ENCODE measurements at places on chromosomes 16 and 17. TPM values are rescaled to one million over a fixed set of nuclear protein-coding genes. Genes with fewer than 3 reads are reported as not detected.

GRCh38 chr17:19426631-19427030 lies 15.6 kb downstream of the RNF112 start:
- DNase-seq = no peak

DNA sequence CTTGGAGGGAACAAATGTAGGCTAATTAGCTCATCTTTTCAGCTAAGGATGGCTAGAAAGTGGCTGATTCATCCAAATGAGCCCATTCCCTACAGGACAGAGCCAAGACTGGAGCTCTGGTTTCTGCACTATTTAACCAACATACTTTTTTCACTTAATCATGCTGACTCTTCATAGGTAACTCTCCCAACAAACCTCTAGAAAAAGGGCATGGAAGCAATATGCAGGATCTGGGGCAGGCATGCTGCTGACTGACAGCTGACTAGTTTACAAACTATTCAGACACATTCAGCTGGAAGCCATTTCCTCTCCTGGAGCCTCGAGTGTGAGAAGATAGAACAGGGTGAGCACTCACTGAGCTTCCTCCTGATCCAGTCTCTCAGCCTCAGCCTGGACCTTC lies 6.2 kb downstream of the BECN1 start:
- DNase-seq = no peak

GRCh38 chr16:69114346-69114975 lies 9.0 kb downstream of the HAS3 start:
- DNase-seq = no peak

- no peak for DNase-seq
These were observed 88.4 kb downstream of the USP32 start for GRCh38 chr17:60303406-60304099.

DNA sequence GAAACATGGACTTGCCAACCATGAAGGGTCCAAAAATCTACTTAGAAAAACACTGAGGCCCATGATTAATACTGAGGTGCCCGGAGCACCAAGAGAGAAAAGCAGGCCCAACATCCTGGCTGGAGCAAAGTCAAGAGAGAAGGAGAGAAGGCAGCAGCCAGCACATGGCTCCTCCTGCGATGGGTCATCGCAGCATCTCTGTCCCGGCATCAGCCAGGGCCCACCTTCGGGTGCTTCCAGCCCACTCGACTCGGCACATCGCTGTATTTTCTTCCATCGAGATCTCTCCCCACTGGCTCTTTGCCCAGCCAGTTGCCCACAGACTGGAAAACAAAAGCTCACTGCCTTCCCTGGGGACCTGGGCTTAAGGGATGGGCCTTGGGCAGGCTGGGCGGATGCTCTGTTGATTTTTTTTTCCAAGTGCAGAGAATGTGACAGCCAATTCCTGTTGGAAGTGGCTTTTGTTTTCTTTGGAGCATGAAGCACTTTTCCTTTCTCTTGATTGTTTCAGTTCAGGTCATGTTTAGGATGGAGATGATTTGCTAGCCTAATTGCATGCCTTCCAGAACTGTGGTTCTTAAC lies 58.1 kb downstream of the CYB5B start:
- DNase-seq = peak; percentile 98

DNA sequence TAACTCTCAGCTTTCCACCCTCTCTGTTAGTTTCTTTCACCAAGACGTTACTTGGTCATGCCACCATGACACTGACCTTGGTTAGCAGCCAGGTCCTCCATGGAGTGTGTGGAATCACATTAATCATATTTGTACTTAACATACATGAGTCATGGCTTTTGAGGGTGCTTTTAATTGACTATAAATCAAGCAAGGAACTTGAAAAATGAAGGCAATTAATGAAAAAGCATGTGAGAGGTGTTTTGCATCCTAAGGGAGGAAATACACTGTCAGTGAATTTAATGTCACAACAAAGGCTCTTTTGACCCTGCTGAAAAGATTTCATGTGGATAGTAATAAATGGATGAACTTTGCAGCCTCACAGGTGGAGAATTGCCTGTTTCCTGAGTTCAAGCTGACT lies 240.7 kb downstream of the CDH13 start:
- DNase-seq = peak; percentile 26

AIPL1 gene
- total RNA-seq = not detected

AKAP1 gene
- 24.5 TPM for total RNA-seq

Measured in dermis blood vessel endothelial cell (primary cell).